Astrocyte of the hippocampus (primary cell): ENCODE measurements at places on chromosomes 2 and 18.
A peak's percentile ranks its signal among the peaks of the same experiment; 100 is the strongest.

DNA sequence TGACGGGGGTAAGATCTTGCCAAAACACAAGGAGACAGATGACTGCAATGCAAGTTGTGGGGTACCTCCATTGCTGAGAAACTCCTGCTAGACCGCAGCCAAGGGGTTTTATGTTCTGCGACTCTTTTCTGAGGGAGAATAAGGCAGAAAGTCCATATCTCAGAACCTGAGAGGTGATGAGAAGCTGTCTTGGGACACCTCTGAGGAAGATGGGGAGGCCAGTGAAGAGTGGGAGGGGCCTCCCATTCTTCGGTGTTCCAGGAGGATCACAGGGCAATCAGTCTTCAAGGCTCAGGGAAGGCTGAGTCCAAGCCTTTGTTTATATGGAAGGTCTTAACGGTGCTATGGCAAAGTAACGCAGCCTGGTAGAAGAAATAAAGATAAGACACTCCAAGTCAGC lies 18.0 kb downstream of the CYP27A1 start:
- DNase-seq = no peak

- DNase-seq = no peak
Measured at GRCh38 chr2:120768112-120769048, 32.7 kb downstream of the GLI2 start.

DNA sequence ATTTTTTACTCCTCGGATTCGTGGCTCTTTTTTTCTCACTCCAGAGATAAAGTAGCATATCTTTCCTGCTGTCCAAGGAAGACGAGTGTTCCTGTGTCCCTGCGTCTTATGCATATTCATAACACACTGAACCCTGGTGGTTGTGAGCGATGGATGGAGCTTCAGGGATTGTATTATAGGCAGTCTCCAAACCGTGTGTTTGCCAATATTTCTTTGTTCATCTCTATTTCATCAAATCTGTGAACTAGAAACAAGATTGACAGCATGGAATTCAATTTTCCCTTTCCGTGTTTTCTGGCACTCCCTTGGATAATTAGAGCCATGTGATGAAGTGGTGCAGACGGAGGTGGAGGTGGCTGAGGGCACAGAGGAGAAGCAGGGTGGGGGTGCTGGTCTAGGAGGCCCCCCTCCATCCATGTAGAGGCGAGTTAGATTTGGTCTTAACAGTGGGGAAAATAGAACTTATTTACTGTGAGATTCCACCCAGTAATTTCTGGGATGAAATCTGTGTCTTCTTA lies 240.9 kb downstream of the PTPRM start:
- DNase-seq = no peak

DNA sequence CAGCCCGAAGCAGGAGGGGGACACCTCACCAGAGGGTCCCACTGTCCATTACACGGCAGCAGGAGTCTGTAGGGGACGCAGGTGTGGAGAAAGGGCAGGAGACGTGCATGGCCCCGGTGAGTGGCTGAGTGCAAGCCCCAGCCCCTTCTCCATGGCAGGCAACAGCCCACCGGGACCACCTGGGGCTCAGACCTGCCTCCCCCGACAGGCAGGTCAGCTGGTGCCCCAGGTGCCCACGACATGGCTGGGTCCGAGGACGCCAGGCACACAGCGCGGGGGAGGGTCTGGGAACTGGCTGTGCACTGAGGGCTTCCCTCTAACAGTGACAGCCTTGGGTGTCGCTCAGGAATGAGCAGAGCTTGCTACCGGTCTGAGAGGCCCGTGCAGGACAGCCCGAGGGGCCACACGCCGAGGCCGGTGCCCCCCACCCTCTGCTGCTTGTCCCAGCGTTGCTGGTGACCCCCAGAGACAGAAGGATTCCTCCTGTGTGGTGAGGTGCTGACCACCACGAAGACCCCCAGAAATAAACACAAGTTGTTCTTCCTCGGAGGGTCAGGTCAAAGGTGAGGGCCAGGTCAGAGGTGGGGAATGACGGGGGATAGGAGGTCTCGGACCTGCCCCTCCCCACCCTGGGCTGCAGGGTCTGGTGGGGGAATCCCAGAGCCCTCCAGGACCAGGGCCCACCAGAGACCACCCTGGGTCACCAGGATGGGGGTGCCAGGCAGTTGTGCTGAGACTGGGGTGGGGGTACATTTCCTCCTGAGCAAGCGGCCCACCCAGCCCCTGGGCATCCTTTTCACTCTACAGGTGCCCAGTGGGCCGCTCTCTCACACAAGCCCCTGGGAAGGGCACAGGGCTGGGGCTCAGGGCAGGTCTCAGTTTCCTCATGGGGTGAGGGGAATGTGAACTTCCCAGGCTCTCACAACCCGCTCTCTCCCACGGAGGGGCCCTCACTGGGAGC lies 50.6 kb downstream of the SLC66A2 start:
- no peak for DNase-seq

DNA sequence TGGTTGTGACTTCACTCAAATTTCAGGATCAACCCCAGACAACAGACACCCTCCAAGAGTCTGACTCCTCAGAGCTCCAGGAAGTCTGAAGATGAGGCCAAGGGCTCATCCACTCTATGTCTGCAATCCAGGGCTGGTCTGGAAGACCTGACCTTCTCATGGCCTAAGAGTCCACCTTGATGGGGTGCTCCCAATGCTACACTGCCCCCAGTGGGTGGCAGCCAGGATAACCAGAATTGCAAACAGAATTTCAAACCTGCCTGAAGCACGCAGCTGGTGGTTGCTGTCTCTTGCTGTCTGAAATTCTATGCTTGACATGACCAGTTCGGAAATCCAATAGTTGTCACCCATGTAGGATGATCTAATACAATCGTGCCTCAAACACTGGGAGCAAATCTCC lies 96.0 kb downstream of the UXS1 start:
- no peak for DNase-seq

DNA sequence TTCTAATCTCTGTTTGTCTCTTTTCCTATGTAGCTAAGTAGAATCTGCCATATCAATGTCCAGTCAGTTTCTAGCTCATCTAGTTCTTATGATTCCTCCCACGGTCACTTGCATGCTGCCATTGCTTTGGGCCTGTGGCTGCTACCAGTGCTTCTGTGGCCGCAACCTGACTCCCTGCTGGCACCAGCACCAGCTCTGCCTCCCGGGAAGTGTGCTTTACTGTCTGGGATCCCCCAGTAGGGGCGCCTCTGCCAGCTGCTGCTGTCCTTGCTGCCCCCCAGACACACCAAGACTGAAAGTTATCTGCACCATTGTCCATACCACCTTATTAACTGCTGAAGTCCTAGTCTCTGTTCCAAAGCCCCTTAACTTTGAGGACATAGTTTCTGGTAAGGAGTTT lies 56.3 kb downstream of the RAPGEF4 start:
- DNase-seq = peak; percentile 6

DNA sequence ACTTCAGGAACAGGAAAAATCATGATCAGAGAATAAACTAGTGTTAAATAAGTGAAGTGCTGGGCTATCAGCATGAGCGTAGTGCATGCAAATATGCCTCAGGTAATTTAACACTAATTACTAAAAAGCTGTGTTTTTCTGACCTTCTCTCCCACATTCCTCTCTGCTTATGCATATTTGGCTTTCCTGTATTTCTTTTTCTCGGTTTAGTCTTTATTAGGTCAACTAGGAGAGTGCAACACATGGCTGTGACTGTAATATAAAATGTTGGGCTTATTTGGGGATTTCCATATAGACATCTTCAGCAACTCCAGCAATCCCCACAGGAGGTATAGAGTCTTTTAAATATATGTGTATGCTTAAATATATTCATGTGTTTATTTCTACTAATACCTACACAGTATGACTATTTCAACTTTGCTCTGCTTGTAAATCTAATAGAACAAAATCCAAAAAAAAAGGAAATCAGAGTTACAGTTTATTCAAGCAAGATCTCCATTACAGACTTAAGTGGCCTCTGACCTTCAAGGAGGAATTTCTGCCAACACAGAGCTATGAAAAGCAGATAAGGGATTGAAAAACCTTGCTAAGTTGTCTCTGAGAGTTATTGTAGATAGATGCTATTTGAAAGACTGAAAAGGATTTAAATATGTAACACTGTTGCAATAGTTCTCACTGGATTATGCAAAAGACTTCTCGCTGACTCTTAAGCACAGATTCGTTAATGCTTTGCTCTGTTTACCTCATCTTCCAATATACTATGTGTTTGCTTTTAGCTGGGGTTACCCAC lies 359.5 kb upstream of the RGPD4 start:
- DNase-seq = no peak

GRCh38 chr2:23449413-23449812 lies 64.4 kb downstream of the KLHL29 start:
- no peak for DNase-seq

GRCh38 chr2:230642966-230643365 lies 69.7 kb upstream of the CAB39 start:
- DNase-seq = no peak

- DNase-seq = peak; percentile 54
Measured at GRCh38 chr18:74524097-74524496, 10.2 kb upstream of the CNDP1 start.

- DNase-seq = no peak
Measured at GRCh38 chr18:12005538-12006487, 24.5 kb downstream of the IMPA2 start.

GRCh38 chr2:31523871-31524492 lies 56.8 kb downstream of the SRD5A2 start:
- DNase-seq = peak; percentile 57

GRCh38 chr2:132037527-132038178 lies 124.1 kb downstream of the ANKRD30BL start:
- DNase-seq = peak; percentile 44

DNA sequence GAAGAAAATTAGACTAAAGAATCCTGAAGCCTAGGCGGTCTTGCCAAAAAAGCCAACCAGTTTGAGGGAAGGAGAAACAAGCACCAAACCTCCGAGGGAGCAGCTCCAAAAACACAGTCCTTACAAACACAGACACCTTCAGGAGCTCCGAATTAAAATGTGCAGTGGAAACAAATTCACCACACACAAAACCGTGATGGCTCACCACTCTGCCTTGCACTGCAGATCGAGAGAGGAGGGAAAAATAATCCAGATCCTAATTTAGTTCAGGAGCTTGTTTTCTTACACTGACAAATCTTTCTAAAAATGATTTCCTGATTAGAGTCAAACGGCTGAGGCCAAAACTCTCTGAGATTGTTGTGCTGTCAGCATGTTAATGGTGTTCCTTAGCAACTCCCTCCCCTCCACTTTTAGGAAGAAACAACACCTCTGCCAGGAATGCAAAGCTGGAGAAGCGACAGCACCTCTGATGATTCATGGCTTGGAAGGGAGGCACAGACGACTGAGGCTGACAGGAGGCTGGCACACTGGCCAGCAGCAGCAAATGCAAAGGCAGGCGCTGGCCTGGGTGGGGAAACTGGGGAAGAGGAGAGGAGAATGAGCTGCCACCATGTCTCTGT lies 249.4 kb upstream of the KLHL29 start:
- peak; percentile 83 for DNase-seq

- DNase-seq = no peak
Measured at GRCh38 chr2:238220274-238220891, 16.9 kb upstream of the ILKAP start.

DNA sequence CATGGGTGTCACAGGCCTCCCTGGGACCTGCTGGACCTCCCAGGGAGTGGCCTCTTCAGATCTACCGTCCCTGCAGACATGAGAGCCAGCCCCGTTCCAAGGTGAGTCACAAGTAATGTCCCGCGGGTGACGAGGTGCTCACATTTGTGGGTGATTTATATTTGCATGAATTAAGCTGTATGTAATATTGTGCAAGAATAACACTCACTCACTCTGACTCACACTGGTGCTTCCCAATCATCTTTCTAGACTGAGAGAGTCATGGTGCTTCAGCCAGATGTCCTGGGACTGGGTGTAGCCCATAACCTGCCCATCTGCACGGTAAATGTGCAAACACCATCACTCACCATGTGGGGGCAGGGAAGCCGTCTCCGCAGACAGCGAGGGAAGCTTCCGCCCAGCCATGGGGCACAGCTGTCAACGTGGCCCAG lies 347.5 kb upstream of the SALL3 start:
- DNase-seq = peak; percentile 60

DNA sequence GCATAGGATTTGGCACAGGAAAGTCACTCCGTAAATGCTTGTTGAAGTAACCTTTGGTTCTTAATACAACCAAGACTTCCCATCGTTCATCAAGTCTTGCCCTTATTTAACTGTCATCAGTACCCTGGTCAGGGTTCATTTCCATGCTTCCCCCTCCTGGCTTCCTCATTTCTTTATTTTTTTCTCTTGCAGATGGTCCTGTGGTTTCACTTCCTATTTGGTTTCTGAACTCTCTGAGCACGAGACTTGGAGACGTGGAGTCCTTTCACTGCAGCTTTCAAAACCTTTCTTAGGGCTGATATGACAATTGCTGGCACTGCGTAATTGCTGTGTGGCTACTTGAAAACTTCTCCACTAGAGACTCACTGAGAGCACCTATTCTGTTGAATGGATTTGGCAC lies 59.9 kb upstream of the PID1 start:
- no peak for DNase-seq

DNA sequence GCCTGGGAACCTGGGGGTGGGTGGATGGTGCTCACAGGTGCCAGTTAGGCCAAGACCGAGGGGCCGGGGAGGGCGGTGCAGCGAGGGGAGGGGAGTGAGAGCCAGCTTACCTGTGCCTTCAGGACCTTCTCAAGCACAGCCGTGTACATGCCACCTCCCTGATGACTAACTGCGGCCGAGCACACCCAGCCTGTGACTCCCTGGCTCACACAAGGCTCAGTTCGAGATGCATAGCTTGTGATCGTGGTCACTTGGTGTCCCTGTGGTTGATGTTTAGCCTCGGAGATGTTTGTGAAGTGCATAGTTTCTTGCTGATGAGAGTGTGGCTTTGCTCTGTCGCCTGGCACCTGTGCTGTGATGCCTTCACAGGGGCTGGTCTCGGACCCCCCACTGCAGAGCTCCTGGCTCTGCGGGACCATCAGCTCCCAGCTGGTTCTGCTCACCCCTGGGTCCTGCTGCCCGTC lies 84.5 kb upstream of the ODC1 start:
- no peak for DNase-seq

GRCh38 chr2:152518641-152519580 lies 183.9 kb downstream of the FMNL2 start:
- no peak for DNase-seq

DNA sequence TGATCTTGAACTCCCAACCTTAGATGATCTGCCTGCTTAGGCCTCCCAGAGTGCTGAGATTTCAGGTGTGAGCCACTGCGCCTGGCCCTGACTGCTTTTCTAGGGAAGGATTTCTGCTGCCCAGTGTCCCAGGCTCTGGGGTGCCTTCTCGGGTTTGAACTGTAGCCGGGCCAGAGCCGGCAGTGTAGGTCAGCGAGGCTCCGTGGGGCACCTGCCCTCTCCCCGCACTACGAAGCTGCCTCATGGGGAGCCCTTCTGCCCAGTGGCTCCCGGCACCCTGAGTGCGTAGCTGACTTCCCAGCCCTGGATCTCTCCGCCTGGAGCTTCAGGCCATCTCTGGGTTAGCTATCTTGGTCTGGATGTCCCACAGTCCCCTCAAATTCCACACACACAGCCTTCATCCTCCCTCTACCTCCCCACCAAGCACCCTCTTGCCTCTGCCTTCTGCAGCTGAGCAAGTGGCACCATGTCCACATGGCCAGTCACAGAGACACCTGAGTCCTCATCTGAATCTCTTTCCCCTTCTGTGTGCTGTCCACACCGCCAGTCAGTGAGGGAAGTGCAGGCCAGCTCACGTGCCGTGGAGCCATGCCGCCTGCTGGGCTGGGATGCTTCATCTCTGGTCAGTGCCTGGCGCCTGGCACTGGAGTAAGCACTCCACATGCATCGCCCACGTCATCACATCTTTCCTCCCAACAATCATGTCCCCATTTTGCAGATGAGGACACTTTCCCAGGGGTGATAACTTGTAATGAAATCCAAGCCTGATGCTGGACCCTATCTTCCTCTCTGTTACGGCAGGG lies 69.2 kb downstream of the EDAR start:
- no peak for DNase-seq
